ENCODE measurements at places on chromosomes 11 and 22. TPM values are rescaled to one million over a fixed set of nuclear protein-coding genes. Genes with fewer than 3 reads are reported as not detected.

DNA sequence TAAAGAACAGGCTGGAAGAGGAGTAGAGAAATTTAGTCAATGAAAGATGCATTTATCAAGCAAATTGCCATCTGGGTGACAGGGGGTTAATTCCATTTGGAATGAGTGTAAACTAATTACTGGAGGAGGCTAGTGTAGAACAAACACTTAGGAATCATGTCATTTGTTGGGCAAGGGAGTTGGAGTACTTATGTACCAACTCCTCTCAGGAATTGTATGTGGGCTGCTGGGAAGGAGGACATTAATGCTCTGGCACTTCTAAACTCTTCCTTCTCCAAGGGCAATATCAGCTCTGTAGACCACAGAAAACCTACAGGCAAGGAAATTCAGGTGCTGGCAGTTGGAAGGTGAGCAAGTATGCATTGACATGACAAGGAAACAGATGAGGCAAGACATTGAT lies 141.0 kb downstream of the MSANTD4 start:
- no peak for DNase-seq

DNA sequence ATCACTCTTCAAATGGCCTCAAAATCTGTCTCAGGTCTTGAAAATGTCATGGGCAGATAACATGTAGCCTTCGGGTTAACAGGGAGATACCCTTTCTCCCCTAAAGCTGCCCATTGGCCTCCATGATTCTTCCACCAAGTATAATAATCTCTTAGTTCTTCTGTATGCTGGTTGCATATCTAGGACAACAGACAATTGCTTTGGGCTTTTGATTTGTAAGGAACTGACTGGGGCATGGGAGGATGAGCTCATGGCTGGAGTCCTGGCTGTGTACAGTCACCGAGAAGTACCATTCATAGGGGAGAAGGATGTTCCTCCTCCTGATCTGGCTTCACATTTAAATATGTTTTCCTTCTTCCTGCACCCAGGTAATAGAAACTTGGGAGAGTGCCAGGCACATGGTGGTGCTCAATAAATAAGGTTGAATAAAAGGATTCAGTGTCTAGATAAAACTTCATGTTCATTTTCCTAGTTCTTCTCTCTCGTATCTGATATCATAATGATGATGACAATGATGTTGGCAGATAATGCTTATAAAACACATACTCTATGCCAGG lies 2.8 kb upstream of the AMPD3 start:
- DNase-seq, result no peak

- no peak for DNase-seq
Measured at GRCh38 chr11:34343153-34343552, 14.7 kb downstream of the ABTB2 start.

DNA sequence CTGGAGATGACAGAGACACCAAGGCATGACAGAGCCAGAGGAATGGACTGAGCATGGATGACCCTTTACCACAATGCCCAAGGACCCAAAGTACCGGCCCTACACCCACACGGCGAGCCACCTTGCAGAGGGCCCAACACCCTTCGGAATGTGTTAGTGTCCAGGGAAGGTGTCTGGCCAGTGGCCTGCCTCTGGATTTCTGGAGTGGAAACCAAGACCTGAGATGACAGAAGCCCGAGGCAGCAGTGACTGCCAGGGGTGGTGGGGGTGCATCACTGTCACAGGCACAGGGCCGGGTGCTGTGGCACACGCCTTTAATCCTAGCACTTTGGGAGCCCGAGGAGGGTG lies 28.7 kb downstream of the PDGFB start:
- DNase-seq, result no peak

DNA sequence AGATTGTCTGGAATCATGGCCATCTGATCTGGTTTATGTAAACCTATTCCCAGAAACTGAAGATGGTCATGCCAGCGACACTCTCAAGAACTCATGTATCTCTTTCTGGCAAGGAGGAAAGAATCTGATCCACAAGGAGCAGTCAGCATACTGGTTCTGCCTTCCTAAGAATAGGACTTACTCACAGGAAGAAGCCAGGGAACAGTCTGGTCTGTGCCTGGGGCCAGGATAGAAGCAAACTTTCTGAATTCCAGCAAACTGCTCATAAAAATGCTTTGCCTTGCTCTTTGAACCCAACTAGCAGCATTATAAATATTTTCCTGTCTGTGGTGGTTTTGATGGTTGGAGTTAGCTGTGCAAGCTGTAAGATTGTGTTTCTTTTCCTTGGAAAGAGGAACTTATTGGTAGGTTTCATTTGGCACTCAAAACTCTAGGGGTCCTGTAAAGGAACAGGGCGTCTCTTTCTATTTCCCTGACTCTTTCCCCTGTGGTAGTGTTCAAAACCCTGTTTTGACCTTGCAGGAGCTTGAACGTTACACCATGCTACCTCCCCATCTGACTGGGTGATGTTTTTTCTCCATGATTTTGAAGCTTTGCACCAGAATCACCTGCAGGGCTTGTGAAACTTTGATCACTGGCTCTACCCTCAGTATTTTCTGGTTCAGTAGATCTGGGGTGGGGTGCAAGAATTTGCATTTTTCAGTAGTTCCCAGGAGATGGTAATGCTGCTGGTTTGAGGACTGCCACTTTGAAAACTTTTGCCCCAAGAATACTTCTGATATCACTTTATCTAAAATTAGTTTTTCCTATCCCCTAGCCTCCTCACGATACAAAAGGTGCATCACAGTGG lies 627.8 kb upstream of the ANO5 start:
- DNase-seq, result no peak

- DNase-seq, result no peak
Measured at GRCh38 chr11:15489281-15489680, 374.6 kb downstream of the INSC start.

- no peak for DNase-seq
Measured at GRCh38 chr11:35593143-35593542, 25.1 kb upstream of the FJX1 start.

DNA sequence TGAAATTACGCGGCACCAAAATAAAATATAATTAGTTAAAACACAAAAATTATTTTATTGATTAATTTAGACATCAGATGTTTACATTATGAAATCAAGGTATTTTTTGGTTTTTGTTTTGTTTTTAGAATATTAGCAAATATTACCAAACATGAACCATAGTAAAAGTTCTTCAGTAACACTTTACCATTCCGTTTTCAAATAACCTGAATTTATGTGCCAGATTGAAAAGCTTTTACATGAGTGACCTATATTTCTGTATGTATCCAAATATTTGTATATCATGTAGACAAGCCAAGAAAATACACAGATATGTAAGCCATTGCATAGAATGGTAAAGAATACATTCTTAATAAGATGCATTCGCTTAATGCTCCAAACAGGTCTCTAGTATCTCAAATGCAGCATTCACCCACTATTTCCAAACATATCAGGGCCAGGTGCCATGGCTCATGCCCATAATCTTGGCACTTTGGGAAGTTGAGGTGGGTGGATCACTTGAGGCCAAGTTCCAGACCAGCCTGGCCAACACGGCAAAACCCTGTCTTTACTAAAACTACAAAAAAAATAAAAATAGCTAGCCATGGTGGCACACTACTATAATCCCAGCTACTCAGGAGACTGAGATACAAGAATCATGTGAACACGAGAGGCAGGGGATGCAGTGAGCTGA lies 102.4 kb upstream of the SERPIND1 start:
- no peak for DNase-seq

The DBX1 gene
- not detected for total RNA-seq

The OR52I1 gene
- not detected for total RNA-seq
